GM12878 (cell line): ENCODE measurements at places on chromosomes 1 and 21.

DNA sequence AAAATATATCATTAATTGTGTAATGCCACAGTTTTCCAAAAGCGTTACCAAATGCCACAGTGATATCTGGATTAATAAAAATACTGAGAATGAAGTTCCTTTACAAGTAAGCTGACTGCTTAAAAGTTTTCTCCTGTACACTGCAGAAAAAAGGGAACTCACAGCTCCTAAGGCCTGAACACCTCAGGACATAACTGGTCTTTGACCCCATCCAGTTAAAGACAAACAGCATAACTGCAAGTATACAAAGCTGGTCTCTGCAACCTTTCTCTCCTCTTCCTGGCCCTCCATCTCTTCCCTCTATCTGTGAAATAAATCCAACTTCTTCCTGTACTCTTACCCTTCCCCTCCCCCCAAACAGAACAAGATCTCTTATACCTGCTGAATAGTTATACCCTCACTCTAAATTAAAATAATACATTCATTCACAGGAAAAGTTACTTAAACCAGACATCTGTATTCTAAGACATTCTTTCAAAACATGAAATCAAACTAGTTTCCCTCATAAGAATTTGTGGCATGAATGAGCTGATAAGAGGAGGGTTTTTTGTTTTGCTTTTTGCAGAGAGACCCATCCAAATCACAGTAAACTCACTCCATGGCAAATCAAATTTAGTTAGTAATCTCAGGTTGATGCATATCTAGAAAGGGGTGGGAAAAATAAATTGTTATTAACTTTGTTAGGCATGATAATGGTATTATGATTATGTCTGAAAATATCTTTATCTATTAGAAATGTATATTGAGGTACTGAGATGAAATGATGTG is 2.9 kb downstream of the DIPK1A start:
- no peak for DNase-seq

DNA sequence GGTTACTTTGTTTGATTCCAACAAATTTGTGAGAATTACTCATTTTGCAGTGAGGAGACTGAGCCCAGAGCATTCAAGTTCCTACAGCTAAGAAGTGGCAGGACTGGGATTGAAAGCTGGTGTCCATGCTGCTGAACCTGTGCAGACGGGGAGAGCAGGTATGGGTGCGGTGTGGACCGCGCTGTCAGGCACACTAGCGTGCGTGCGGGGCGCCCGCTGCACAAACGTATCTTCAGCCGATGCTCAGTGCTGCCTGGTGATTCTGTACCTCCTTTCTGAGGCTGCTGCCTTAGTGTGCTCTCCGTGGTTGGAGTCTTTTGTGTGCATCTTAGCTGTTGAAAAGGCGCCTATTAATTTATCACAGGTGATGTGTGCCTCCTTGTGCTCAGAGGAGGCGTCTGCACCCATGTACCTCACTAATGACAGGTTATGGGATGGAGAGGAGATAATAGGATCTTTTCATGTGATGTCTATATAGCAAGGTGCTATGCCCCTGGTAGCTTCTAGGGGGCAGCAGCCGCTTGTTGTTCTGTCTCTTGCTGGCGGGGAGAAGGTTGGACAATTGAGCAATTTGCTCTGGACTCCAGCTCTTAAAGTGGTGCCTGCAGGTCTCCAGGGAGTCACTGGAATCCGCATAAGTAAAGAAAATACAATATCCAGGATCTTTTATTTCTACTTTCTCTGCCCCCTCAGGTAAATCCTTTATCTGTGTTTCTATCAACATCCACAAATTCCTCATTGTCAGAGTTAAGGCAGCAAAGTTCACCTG is 32.5 kb downstream of the PEX14 start:
- DNase-seq: no peak

GRCh38 chr1:1306070-1306660 is 1.6 kb downstream of the ACAP3 start:
- no peak for DNase-seq

DNA sequence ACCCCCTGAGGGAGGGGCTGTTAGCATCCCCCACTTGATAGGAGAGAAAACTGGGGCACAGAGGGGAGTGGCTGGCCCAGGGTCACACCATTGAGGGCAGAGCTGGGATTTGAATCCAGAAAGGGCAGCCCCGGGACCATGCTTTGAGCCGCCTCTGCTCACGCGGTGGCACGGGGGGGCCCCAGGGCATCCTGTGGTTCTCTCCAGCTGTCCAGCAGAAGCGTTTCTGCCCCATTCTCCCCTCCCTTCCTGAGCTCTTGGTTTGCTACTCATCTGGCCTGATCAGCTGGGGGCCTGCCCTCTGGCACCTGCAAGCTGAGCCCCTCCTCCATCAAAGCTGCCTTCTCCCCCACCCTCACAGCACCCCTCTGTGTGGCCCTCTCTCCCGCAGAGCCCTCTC is 37.5 kb downstream of the FBXO2 start:
- no peak for DNase-seq

GRCh38 chr1:205970486-205970885 is 27.2 kb upstream of the SLC26A9 start:
- DNase-seq: no peak

GRCh38 chr1:67551375-67551774 is 121.2 kb upstream of the SERBP1 start:
- DNase-seq: no peak

- no peak for DNase-seq
Measured at GRCh38 chr21:42395905-42396651, at the start of gene TMPRSS3. TMPRSS3 (minus strand) TSS chr21:42396052; CDS start chr21:42395417, 635 bp downstream.

GRCh38 chr1:98210064-98210463 is 289.2 kb upstream of the DPYD start:
- no peak for DNase-seq

GRCh38 chr1:78683079-78683478 is 33.4 kb downstream of the IFI44 start:
- DNase-seq: no peak

DNA sequence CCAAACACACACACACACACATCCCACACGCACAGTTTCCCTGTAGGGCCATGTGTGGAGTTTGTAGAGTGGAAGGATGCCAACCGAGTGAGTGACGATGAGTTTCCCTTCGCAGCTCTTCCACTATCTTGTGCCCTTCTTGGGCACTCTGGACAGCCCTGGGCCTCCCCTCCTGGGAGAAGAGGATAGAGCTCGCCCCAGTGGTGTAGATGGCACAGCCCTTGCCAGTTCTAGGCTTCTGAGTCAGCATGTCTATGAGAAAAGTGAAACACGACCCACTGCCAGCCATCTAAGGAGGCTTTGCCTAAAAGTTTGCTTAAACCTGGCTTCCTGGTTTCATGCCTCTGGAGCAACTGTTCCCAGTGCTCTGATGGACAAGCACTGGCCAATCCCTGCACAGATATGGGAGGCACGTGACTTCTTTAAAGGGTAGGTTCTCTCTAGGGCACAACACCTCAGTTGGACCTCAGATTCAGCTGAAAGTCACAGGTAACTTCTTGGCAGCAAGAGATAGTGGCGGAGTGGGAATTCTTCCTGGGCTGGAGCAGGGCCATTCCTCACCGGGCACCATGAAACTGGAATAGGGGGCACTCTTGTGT is 195.9 kb upstream of the GALNT2 start:
- no peak for DNase-seq

GRCh38 chr1:242826701-242827336 is 302.3 kb upstream of the PLD5 start:
- no peak for DNase-seq
